ENCODE measurements at places on chromosomes 2 and 18.

DNA sequence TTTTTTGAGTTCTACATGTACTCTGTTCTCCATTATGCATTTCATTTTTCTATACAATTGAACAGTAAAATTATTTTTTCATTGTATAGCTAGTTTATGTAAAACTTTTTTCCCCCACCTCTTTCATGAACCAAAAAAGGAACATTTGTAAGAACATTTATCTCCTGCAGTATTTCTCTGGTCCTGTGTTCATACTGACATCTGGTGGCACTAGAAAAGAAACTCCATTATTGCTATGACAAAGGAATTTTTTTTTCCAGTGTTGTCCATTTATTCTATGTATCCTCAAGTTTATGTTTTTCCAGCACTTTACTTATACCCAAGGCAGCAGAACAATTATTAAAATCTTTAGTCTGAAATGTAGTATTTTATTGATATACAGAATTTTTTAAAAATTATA lies 27.4 kb upstream of the CHAC2 start:
- no peak for DNase-seq

DNA sequence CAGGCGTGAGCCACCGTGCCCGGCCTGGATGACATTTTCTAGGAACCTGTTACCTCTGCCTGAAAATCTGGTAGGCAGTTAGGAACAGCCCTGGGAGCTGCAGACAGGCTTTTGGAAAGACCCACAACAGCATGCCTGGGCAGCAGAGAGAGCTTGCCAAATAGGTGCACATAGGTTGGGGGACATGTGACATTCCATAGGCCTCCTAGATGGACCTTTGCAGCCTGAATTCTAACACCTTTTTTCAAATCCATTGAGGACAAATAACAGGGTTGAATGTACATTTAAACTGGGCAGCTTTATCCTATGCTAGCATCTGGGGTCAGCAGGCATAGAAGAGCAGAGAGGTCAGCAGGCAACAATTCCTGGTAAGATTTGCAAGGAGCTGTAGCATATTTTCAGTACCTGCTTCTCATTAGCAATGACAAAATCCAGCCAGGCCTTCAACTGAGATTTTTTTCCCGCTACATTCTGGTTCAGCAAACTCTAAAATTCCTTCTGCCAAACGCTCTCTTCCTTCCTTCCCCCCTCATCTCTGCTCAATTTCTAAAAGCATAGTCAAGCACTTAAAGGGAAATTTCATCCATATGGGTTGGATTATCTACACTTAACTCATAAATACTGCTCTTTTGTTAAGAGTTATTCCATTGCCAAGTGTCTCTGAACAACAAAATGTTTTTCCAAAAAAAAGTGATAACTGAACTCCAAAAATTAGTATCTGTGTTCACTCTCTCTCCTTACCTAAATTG lies 75.2 kb downstream of the SOWAHC start:
- no peak for DNase-seq

DNA sequence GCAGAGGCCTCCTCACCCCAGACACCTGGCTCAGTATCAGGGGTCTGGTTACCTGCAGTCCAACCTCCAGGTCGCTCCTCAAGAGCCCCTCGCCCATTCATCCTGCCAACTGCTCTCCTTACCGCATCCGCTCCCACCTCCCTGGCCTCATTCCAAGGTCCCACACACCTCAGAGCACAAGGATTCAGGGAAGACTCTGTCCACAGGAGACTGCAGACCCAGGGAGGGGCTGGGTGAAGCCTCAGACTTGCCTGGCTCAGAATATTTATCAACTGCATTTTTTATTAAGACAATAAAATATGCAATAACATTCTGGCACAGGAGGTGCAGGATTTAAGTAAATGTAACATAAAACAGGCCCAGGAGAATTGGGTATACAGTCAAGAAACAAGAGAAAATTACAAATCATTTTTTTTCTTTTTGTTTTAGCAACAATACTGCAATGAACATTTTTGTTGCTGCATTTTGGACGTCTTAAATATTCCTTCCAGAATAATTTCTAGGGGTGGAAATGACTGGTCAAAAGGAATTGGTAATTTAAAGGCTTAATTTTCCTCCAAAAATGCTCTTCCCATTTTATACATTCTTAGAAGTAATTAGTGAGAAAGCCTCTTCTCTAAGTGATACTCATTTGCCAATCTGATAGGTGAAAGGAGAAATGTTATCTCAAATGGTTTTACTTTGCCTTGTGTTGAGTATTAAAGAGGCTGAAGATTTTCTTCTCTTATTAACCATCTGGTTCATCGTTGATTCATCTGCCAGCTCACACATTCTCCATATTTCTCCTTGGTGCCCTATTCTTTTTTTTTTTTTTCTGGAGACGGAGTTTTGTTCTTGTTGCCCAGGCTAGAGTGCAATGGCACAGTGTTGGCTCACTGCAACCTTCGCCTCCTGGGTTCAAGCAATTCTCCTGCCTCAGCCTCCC lies 42.5 kb downstream of the TEX44 start:
- no peak for DNase-seq

GRCh38 chr2:223765221-223765785 lies 72.1 kb downstream of the AP1S3 start:
- no peak for DNase-seq

DNA sequence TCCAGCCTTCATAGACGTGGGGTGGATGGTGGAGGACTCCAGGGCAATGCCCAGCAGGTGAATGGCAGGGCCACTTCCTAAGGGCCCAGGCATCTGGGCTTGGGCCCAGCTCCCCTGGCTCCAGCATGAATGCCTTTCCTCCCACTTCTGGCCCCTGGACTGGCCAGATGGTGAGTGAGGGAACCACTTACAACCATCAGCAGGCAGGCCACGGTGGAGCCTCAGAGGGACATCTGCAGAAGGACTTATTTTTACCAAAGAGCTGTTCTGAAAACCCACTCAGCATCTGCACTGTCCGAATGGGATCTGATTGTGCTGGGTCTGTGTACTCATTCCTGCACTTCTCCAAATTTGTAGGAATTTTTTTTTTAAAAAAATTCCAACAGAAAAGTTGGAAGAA lies 69.6 kb downstream of the SNTG2 start:
- DNase-seq, result no peak

GRCh38 chr2:191166756-191167445 lies 16.1 kb upstream of the STAT4 start:
- DNase-seq, result no peak

DNA sequence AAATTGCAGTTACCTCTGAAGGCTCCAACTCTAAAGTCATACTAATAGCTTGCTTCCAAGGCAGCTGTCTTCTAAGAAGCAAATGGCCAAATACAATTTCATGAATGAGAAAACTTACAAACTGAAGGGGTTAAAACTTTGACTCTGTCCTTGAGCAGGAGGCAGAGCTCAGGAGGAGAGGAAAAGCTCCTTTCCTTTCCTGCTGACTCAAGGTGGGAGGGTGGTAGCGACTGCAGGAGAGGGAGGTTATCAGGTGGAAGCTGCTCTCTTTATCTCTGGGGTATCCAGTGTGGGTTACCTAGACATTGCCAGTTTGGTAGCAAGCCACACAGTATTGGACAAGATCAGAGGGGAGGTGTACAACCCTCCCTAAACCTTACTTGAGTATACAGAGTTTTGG lies 2.7 kb upstream of the EFEMP1 start:
- DNase-seq, result no peak

GRCh38 chr18:62777814-62778213 lies 62.5 kb downstream of the PHLPP1 start:
- no peak for DNase-seq

DNA sequence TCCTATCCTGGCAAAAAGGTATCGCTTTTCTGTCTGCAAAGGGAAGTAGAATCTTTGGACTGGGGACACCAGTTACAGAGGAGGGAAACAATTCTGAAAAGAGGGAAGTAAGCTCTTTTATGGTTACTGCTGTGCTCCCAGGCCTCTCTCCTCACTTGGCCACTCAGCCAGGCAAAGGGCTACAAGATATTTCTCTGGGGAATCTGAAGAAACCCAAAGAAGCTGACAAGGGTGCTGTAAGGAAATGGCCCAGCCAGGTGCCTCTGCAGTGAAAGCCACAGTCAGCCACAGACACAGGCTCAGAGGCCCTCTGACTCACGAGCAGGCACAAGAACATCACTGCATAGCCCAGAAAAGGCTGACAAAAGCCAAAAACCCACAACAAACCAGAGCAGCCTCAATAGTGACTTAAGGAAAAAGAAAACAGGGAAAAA lies 5.8 kb downstream of the HDLBP start:
- no peak for DNase-seq

DNA sequence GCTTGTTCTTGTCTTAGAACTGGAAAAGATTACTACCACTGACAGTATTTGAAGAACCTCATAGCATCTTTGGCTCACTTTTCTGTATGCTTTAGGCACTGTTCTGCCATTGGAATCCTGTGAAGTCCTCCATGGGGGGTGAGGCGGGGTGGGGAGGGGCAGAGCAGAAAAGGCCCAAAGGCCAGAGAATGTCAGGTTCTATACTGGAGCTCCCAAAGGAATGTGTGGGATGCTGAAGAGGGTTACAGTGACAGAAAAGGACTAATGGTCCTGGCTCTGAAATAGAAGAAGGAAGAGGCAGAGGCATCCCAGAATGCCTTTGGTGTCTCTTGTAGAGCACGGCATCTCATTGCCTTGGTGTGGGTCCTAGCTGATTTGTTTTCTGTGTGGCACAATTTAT lies 141.9 kb downstream of the HAUS1 start:
- DNase-seq, result no peak

DNA sequence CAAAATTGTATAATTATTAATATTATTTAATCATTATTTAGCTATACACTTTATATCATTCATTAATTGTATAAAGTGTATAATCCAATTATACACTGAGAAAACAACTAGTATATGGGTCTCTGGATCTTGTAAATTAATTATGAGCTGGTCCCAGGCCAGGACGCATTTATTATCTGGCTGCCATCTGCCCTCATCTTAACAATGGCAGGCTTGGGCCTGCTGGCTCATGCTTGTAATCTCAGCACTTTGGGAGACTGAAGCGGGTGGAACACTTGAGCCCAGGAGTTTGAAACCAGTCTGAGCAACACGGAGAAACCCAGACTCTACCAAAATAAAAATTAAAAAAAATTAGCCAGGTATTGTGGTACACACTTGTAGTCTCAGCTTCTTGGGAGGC lies 502.2 kb upstream of the NRXN1 start:
- no peak for DNase-seq

- no peak for DNase-seq
Observed at GRCh38 chr2:172819943-172820342, 84.3 kb downstream of the RAPGEF4 start.

DNA sequence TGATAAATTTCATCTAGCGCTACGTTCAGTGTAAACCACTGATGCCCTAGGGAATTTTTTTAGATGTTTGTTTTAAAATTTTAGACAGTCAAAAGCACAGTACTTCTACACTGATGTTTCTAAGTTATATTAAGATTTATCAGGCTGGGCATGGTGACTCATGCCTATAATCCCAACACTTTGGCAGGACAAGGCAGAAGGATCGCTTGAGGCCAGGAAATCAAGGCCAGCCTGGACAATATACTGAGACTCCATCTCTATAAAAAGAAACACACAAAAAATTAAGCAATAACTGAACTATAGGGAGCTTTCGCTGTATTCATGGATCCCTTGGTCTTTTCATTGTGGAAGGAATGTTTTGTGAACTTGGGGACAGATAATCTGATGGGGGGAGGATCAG lies 50.6 kb upstream of the MAPRE2 start:
- no peak for DNase-seq

- DNase-seq, result no peak
Observed at GRCh38 chr2:20334605-20335203, 15.9 kb downstream of the PUM2 start.

DNA sequence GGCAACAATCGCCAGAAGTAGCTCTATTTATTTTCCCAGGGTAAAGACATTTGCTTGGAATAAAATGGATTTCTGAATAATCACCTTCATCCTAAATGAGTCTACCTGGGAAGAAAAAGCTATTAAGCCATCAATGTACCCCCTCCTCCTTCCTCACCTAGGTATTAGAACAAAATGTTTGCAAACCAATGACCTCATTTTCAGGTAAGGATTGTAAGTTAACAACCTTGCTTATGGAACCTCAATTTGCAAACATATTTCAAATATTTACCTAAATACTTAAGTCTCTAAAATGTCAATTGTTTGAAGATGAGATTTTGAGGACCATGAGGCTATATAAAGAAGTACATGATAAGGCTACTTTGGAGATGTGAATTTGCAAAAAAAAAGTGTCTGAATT lies 43.9 kb downstream of the CAVIN2 start:
- no peak for DNase-seq

- no peak for DNase-seq
Observed at GRCh38 chr2:174964404-174964803, 40.8 kb downstream of the CHN1 start.

GRCh38 chr2:67835266-67835665 lies 227.5 kb downstream of the C1D start:
- no peak for DNase-seq

DNA sequence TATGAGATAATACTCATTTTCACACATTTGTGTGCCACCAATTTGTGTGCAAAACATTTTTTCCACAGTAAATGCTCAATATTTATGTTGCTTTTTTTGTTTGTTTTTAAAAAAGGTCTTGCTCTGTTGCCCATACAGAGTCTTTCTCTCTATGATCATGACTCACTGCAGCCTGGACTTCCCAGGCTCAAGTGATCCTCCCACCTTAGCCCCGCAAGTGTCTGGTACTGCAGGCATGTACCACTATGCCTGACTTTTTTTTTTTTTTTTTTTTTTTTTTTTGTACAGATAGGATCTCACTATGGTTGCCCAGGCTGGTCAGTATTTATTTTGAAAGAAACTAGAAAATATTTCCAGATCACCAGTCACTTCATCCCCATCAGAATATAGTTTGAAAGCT lies 297.8 kb upstream of the GYPC start:
- DNase-seq, result no peak

DNA sequence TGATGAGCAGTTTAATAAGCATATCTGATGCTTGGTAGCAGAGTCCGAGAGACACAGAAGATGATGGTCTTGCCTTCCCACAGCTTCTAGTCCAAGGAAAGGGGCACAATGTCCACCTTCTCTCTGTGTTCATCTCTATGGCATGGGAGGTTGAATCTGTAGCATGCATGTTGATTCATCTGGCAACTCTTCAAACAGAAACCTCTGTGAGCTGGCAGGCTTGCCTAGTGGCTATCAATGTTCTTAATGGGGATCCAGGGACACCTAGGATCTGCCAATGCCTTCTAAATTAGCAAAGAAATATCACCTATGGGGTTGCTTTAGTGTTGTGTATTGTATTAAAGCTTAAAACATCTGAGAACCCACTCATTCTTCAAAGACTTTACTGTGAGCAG lies 170.8 kb downstream of the INO80D start:
- no peak for DNase-seq

GRCh38 chr2:203720915-203721672 lies 14.7 kb downstream of the CD28 start:
- no peak for DNase-seq
